Activated T-cell treated with anti-CD3 and anti-CD28 coated beads, Interleukin-2, amount 50 U/mL, for 4 hours (primary cell): ENCODE measurements at places on chromosomes 1 and 21.

- no peak for DNase-seq
These were observed at the start of gene CCDC190 for GRCh38 chr1:162861101-162861500. Gene CCDC190 (minus strand): TSS chr1:162861175. CDS start chr1:162859646, 1,529 bp downstream.

GRCh38 chr1:80926531-80926930 is 874.2 kb upstream of the ADGRL2 start:
- no peak for DNase-seq

DNA sequence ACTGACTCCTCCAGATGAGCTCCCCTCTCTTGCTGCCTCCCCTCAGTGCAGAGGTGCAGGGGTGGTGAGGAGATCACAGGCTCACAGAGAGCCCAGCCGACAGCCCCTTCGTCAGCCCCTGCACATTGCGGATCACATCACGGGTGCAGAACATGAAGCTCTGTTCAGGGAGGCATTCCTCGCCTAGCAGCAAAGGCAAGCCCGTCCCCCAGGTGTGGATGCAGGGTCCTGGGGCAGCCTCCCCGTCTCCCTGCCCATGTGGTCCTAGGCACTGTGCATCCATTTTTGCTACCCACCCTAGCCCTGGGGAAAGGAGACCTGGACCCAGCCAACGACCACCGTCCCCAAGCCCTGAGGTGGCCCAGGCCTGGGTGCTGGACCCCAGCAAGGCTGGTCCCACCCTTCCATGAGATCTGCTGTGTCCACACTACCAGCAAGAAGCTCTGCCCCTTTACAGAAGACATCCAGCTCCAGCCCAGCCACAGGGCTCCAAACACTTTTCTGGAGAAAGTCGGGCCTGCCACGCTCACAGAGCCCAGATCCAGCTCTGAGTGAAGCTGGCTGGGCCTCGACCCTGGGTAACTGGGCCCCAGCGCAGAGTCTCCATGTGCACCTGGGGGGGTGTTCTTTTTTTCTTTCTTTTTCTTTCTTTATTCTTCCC is 248.7 kb downstream of the NPHP4 start:
- DNase-seq, result no peak

GRCh38 chr1:151612501-151613281 is 841 bp downstream of the SNX27 start:
- peak; percentile 14 for DNase-seq

DNA sequence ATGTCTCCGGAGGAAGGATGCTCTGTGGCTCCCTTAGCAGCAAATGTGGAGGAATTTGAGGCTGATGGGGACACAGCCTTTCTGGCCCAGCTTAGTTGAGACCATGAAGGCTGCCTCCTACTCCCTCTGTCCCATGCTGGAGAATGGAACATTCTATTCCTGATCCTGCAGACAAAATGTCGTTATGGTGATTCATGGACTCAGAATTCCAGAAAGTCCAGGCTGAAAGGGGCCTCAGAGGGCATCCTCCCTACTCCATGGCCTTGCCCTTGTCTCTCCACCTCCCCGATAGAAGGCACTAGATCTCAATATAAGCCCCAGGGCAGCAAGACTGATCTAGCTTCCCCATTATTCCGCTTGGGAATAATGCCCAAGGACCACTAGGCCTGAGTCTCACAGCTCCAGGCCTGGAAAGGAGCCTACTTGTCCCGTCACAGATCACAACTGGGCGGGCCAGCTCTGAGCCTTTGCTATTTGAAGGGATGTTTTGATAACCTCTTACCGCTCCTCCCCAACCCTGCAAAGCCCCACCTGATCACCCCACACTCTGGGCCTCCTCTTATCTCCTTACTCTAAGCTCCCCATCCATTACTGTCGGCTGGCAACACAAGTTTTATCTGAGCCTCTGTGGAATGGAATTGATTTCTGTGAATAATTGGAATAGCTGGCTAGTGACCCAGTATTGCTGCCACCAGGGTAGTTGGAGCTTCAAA is 52.8 kb upstream of the TRABD2B start:
- DNase-seq, result no peak

DNA sequence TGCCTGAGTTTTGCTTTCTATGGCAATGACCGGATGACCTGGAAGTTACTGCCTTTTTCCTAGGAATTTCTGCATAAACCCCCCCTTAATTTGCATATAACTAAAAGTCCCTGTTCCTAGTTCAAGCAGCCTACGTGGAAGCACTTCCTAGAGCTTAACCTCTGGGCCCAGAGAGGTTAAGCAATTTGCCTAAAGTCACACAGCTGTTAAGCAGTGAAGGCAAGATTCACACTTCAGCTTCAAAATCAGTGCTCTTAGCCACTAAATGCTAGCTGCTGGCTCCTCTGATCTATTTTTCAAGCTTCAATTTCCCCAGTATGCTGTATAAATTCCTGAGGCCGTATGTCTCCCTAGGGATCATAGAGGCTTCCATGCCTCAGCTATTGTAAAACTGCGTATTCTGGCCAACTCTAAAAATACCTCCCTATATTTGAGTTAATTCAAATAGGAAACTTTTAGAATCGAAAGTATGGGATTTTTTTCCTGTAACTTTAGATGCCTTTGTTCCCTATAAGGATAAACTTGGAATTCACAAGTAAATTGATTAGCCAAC is 53.1 kb upstream of the CD5L start:
- no peak for DNase-seq

- DNase-seq, result no peak
These were observed 41.0 kb downstream of the MEGF6 start for GRCh38 chr1:3570066-3570986.

- DNase-seq, result no peak
These were observed 13.4 kb downstream of the CFAP74 start for GRCh38 chr1:1990222-1990621.

GRCh38 chr1:243575070-243575469 is 275.0 kb downstream of the AKT3 start:
- DNase-seq, result no peak

- DNase-seq, result no peak
These were observed 23.0 kb upstream of the GUCA2B start for GRCh38 chr1:42130061-42130660.

DNA sequence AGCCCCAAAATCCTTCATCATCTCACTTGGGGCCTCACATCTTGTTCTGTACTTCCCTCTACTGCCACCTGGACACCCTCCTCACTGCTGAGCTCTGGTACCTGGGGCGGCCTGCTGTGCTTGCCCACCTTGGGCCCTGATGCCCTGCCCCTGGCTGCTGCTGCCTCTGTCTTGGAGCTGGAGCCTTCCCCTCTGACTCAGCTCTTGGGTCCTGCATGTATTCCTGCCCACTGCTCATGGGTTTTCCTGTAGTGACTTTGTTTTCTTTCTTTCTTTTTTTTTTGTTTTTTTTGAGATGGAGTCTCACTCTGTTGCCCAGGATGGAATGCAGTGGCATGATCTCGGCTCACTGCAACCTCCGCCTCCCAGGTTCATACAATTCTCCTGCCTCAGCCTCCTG is 37.5 kb downstream of the TRAPPC10 start:
- DNase-seq, result no peak

DNA sequence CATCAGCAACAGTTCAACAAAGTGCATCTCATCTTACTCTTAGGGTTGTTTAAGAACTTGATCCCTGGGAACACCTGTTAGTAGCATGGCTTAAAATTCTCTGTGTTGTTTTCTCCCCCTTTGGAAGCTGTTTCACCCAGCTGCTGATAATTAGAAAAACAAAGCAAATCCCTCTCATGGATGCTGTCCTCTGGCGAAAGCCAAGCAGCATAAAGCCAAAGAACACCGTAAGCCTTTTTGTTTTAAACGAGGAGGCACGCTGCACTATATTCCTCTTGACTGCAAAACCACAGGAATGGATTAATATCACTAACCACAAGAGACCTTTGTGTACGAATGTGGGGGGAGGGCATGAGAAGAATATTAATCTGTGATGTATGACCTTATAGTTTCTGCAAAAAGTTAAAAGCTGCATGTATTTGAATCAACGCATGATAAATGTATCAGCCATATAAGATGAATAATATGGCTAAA is 923.2 kb downstream of the LTN1 start:
- DNase-seq, result no peak

DNA sequence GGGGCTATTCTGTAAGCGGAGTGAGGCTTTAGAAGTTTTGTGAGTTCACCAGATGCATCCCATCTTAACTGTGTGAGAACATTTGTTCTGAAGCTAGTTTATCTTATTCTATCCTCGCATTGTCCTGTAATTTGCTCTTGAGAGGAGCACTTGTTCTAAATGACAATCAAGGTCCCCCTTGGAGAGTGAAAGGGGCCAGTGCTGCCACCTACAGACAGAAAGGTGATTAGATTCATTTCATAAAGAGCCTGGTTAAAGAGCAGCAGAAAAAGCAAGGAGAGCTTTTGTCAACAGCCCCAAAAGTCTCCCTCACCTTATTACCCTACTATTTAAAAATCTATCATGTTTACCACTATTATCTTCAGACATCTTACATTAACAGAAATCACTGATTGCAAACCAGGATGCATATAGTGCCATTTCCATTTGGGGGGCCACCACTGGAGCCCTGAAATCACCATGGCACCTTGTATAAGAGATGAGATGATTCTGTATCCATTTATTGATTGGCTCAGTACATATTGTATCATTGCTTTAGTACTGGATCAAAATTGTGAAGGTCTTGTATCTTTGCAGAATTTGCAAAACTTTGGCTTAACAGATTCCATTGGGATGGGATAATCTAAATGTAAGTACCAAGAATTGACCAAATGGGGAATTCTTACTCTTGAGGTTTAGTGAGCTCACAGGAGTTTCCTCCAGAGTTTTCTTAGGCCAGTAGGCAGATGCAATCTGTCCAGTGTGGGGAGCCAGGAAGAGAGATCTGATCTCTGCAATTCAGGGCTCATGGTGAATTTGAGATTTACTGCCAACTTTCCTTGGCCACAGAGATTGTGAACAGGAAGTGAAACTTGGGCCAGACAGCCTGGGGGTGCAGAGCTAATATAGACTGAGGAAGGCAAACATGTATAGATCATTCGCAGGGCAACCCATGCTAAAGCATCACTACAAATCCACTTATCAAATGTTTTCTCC is 64.3 kb upstream of the TRABD2B start:
- no peak for DNase-seq

- no peak for DNase-seq
These were observed 47.1 kb downstream of the SSX2IP start for GRCh38 chr1:84643183-84643582.

DNA sequence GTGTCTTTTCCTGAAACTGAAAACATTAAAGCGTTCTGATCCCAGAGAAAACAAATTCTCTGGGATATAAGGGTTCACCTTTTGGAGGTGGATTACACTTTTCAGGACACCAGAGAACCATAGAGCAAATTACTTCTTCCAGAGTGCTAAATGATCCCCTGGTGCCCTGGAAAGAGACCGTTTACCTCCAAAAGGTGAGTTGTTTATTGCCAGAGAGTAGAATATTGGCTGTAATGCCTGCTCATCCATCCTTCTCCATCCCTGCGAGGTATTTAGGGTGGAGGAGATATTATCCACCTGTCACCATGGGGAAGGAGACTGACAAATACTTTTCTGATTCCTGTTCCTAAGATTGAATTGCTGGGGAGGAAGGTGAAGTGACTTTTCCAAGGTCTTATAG is 30.4 kb downstream of the PBX1 start:
- DNase-seq, result no peak

GRCh38 chr1:153928791-153929341 is 6.1 kb upstream of the GATAD2B start:
- DNase-seq, result no peak

DNA sequence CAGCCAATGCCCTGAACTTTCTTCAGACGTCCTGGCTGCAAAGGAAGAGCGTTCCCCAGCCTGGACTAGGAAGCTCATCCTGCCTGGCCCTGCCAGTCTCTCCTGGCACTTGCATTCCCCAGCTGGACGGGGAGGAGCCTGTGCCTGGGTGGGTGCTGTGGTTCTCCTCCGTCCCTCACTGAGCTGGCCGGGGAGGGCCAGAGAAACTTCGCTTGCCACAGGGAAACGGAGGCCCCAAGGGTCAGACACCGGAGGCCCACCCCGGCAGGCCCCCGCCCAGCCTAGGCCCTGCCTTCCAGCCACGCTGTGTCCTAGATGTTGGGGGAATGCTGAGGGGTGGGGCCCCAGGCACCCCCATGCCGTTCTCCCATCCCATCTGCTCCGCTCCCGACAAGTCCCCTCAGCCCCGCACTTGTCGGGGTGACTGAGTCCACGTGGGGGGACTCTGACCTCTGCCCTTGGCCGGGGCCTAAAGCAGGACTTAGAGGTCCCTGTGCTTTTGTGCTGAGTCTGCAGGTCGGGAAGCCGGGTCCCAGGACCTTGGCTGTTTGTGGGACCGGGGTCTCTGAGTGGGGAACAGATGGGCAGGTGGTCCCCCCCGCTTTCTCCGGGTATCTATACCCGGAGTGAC is 4.8 kb downstream of the FTCD start:
- DNase-seq, result no peak

GRCh38 chr1:156464335-156464734 is 36.2 kb downstream of the MEF2D start:
- DNase-seq, result no peak
